Activated CD8-positive, alpha-beta T cell treated with anti-CD3 and anti-CD28 coated beads, Interleukin-2, amount 10 ng/mL, durations not matched to agents 7 days and 5 days (primary cell): ENCODE measurements at places on chromosomes 11 and 22.

- peaks cover 4% of the 10 kb centered on the region for H3K27me3 ChIP-seq
- DNase-seq: no peak
- no peaks in the 10 kb centered on the region for H3K36me3 ChIP-seq
- no peak overlapping the region for H3K4me3 ChIP-seq
- no peaks in the 10 kb centered on the region for H3K4me1 ChIP-seq
These were observed 66.1 kb upstream of the THY1 start for GRCh38 chr11:119489087-119489486.

DNA sequence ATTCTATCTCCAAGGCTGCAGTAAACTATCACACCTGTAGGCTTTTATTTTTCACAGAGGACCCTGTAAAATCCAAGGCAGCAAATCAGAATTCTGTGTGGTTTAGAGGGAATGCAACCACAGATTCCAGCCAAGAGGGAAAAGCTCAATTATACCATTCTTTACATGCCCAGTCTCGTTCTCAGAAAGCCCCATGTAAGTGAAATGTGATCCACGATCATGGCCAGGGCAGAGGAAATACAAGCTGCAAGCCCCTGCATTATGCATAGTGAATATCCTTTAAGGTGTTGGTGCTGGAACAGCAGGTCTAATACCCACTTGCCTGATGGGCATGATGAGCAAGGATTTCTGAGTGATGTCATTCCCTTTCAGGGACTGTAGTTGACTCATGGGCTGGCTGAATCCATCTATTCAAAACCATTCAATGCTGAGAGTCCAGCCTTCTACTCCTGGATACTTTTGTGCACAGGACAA, 198.7 kb upstream of the MTMR2 start:
- H3K27ac ChIP-seq: peak overlapping the region; percentile 7
- no peak overlapping the region for H3K4me3 ChIP-seq
- no peak for DNase-seq
- peaks cover 27% of the 10 kb centered on the region for H3K4me1 ChIP-seq
- peaks cover 8% of the 10 kb centered on the region for H3K36me3 ChIP-seq

DNA sequence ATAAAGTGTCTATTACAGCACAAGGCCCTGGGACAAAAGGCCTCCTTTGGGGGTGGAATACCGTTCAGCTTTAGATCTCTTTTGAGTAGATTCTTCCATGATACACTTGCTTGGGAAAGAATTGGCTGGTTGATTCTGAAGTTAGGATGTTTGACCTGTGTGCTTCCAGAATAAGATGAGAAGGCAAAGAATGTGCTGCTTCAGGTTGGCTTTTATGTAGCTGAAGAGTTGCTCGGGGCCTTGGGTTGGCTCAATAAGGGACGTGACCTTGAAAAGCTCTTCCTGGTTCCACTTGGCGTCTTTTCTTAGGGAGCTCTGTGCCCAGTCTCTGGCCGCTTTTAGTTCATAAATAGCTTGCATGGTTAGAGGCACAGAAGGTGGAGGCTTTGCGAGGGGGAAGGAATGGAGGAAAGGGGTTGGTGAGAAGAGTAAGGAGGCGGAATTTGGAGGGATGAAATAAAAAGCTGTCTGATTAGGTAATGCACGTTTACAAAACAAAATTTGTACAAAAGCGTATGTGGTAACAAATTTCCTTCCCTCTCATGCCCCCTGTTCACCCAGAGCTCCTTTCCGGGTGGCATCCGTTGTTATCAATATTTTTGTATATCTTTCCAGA, 4.2 kb upstream of the SORL1-AS1 start:
- no peaks in the 10 kb centered on the region for H3K27me3 ChIP-seq
- peaks cover 68% of the 10 kb centered on the region for H3K36me3 ChIP-seq

GRCh38 chr22:37564111-37564711, 3.9 kb downstream of the CDC42EP1 start:
- no peak overlapping the region for H3K4me3 ChIP-seq
- H3K27me3 ChIP-seq: peaks cover 44% of the 10 kb centered on the region
- no peak for DNase-seq
- no peaks in the 10 kb centered on the region for H3K36me3 ChIP-seq
- H3K4me1 ChIP-seq: peaks cover 45% of the 10 kb centered on the region

DNA sequence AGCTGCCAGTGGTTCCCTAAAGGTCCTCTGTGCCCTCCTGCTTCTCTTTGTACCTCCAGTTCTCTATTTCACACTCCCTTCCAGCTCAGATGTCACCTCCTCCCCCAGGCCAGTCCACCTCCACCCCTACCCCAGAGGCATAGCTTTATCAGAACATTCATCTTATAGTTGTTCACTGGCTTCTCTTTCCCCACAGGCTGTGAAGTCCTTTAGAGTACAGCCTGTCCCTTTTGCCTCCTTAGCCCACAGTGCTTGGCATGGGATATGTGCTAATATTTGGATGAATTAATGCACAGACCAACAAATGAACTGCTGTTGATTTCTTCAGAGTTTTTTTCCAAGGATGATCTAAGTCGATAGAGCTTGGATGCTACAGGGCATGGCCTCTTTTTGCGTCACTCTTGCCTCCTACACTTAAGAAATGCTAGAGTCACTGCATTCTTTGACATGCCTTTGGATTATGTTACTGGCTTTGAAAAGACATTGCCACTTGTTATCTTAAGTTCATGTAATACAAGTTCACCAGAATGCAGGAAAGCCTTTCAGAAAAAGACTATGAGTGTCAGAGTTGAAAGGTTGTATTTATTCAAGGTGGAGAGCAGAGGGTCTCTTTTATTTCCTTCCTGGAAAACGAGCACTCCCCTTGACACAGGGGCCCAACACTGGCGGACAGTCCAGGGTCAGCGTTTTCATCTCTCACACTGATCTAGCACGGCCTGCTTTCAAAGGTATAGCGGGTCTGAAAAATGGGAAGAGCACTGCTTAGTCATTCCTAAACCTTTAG, 75.7 kb downstream of the PISD start:
- H3K4me3 ChIP-seq: no peak overlapping the region
- no peak for DNase-seq
- H3K27ac ChIP-seq: peak overlapping the region; percentile 54
- peaks cover 35% of the 10 kb centered on the region for H3K4me1 ChIP-seq

DNA sequence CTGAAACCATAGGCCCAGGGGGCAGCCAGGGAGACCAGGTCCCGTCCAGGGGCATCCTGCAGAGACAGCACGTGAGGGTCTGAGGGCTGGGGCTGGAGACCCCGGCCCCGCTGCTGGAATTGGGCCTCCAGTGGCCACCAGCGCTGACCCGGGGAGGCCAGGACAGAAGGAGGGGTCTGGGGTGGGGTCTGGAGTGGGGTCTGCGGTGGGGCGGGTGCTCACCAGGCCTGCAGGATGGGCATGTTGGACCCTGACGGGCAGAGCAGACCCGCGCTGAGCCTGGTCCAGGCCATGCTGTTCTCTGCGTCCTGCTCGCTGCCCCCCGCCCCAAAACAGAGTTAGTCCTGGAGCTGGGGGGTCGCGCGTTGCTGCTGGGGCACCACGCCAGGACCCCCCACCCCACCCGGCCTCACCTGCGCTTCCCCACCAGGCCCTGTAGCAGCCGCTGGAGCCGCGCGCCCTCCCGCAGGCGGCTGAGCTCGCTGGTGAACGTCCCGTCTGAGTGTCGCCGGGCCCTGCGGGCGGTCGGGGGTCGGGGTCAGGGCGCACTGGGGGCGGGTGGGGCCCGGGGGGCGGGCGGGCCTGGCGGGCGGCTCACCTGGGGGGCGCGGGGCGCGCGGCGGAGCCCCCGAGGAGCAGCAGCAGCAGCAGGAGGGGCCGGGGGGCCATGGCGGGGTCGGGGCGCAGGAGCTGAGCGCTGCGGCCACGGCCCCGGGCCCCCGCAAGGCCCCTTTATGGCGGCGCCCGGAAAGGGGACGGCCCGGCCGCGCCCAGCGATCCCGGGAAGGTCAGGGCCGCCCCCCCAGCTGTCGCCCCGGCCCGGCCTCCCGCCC, at the start of gene SCT:
Gene SCT, minus strand, starts transcription at position 707 of the 833 bp plus-strand sequence. Its CDS starts 38 bp downstream, at position 669.
- H3K36me3 ChIP-seq: no peaks in the 10 kb centered on the region
- no peak within 1 kb of the TSS for H3K27ac ChIP-seq
- H3K4me3 ChIP-seq: no peak within 1 kb of the TSS

DNA sequence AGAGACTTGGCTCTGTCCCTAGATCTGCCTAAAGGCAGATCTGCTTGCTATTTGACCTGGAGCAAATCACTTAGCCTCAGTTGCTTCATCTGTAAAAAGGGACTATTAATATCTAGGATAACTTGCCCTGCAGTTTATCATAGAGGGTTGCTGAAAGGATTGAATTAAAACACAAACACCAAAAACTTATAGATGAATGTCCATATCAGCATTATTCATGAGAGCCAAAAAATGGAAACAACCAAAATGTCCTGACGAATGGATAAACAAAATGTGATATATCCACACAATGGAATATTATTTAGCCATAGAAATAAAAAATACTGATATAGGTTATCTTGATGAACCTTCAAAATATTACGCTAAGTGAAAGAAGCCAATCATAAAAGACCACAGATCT, 67.2 kb downstream of the USP35 start:
- DNase-seq: no peak
- H3K27ac ChIP-seq: no peak overlapping the region
- H3K4me1 ChIP-seq: no peaks in the 10 kb centered on the region
- no peak overlapping the region for H3K4me3 ChIP-seq
- H3K36me3 ChIP-seq: no peaks in the 10 kb centered on the region

- H3K4me1 ChIP-seq: peaks cover 31% of the 10 kb centered on the region
- no peaks in the 10 kb centered on the region for H3K36me3 ChIP-seq
- no peak overlapping the region for H3K4me3 ChIP-seq
- peaks cover 7% of the 10 kb centered on the region for H3K27me3 ChIP-seq
These were observed 15.8 kb upstream of the NUP160 start for GRCh38 chr11:47863898-47864430.

GRCh38 chr11:133824593-133824992, 20.7 kb downstream of the SPATA19 start:
- peaks cover 9% of the 10 kb centered on the region for H3K27me3 ChIP-seq
- H3K4me3 ChIP-seq: no peak overlapping the region
- DNase-seq: no peak
- no peaks in the 10 kb centered on the region for H3K36me3 ChIP-seq
- no peaks in the 10 kb centered on the region for H3K4me1 ChIP-seq

GRCh38 chr22:49240472-49240871, 587.2 kb downstream of the BRD1 start:
- DNase-seq: no peak
- no peaks in the 10 kb centered on the region for H3K4me1 ChIP-seq
- no peaks in the 10 kb centered on the region for H3K27me3 ChIP-seq
- no peak overlapping the region for H3K27ac ChIP-seq
- H3K4me3 ChIP-seq: no peak overlapping the region

DNA sequence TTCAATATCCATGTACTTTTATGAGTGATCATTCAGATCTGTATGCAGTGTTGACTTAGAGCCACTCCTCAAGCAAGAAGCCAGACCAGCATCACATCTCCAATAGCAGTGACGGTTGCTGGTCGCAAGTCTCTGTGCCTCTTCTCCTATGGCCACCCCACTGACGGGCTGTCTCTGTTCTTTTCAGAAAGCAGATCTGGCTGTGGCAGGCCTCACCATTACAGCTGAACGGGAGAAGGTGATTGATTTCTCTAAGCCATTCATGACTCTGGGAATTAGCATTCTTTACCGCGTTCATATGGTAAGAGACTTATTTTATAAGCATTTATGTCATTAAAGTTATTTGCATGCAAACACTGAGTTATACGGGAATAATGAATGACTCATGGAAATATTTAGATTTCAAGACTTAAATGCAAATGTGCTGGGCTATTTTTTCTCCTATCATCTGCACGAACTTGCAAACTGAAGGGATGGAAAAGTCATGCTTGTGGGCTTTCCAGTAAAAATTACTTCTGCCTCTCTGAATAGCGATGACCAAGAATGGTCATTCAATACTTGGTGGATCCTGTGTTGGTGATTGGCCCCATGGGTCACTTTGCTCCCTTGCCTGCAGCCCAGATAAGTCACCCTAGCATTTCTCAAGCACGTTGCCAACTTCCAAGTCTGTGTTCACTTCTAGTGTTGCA, 83.6 kb upstream of the TBCEL start:
- no peak overlapping the region for H3K27ac ChIP-seq
- H3K27me3 ChIP-seq: peaks cover 9% of the 10 kb centered on the region
- no peaks in the 10 kb centered on the region for H3K36me3 ChIP-seq
- no peak overlapping the region for H3K4me3 ChIP-seq
- DNase-seq: no peak

DNA sequence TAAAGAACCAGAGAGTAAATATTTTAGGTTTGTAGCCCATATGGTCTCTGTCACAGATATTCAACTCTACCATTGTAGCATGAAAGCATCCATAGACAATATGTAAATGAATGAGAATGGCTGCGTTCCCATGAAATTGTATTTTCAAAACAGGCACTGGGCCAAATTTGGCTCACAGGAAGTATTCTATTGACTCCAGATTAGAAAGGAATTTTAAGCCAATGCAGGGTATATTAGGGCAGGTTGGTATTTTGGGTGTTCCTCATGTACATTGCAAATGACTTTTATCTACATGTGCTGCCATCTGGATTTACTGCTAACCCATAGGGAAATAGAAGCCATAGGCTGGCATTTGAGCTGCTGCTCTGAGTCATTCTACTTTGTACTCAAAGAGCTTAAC, 35.1 kb upstream of the PDGFD start:
- DNase-seq: no peak
- H3K27me3 ChIP-seq: no peaks in the 10 kb centered on the region
- no peaks in the 10 kb centered on the region for H3K4me1 ChIP-seq
- no peaks in the 10 kb centered on the region for H3K36me3 ChIP-seq
